Esophagus squamous epithelium (tissue), 5 donors: ENCODE measurements at places on chromosomes 2 and 18. TPM values are rescaled to one million over a fixed set of nuclear protein-coding genes. Genes with fewer than 3 reads are reported as not detected.

DNA sequence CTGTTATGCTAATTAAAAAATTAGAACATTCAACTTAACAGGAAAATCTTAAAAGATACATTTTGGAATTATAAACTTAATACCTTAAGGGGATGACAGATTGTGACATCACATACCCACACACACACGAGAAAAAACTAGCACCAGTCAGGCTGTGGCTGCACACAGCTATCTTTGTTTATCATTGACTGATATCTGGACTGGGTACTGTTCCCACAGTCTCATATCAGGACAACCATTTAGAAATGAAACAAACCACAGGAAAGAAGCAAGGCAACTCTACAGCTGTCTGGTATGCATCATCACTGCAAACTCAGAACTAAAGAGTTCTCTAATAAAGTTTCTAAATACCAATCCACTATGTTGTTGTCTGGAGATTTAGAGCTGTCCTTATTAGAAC lies 210.9 kb upstream of the SMAD7 start:
- no peaks in the 10 kb centered on the region for H3K27me3 ChIP-seq
- no peaks in the 10 kb centered on the region for H3K36me3 ChIP-seq
- H3K4me3 ChIP-seq = no peak overlapping the region
- no peak overlapping the region for H3K27ac ChIP-seq
- no peak for DNase-seq
- no peaks in the 10 kb centered on the region for H3K4me1 ChIP-seq

DNA sequence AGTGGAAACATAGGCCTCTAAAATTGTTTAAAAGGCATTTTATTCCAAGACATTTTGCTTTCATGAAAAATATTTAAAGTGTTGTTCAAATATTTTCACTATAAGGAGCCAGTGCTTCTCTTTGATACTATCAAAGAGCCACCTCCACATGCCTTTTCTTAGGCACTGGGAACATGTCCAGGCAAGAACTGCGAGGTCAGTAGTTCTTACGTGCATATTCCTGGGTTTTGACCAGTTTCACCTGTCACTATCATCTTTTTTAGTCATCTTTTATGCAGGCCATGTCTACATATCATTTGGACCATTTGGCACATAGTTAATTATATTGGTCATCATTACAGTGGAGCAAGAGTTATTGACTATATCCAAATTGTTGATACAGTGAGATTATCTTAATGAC lies 195.3 kb downstream of the CCDC85A start:
- no peaks in the 10 kb centered on the region for H3K36me3 ChIP-seq
- H3K4me3 ChIP-seq = no peak overlapping the region
- H3K27me3 ChIP-seq = no peaks in the 10 kb centered on the region
- H3K27ac ChIP-seq = no peak overlapping the region
- H3K4me1 ChIP-seq = no peaks in the 10 kb centered on the region
- no peak for DNase-seq

DNA sequence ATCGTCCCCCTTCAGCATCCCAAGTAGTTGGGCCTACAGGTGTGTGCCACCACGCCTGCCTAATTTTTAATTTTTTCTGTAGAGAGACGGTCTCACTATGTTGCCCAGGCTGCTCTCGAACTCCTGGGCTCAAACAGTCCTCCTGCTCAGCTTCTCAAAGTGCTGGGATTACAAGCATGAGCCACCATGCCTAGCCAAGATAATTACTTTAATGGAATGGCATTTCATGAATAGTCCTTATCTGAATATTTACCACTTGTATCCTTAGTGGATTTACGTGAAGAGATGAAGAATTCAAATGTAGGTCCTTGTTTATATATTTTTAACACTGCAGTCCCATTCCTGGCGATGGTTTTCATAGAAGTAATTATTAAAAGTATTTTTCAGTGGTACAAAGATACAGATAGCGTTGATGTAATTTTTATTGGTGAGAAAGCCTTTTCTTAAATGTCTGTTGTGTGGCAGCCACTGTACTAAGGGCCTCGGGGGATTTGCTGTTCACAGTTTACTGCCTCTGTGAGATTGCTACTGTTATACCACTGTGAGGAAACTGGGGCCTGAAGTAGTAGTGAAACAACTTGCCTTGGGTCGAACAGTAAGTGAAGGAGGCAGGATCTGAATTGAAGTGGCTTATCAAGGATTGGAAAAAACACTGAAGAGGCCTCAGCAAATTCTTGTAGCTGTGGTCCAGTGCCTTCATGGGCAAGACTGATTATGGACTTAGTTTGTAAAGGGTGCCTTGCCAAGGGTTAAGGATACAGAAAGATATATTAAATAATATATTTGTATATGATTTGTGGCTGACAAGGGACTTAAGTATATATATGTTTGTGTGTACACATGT lies 151.2 kb downstream of the PRPF40A start:
- H3K36me3 ChIP-seq = no peaks in the 10 kb centered on the region
- no peak for DNase-seq
- no peak overlapping the region for H3K27ac ChIP-seq
- H3K4me3 ChIP-seq = no peak overlapping the region

- no peaks in the 10 kb centered on the region for H3K4me1 ChIP-seq
- no peak overlapping the region for H3K27ac ChIP-seq
- H3K4me3 ChIP-seq = no peak overlapping the region
- H3K36me3 ChIP-seq = no peaks in the 10 kb centered on the region
These were observed 155.0 kb downstream of the EIPR1 start for GRCh38 chr2:3222636-3223035.

GRCh38 chr2:134582547-134582899 lies 136.3 kb downstream of the TMEM163 start:
- no peaks in the 10 kb centered on the region for H3K27me3 ChIP-seq
- H3K27ac ChIP-seq = no peak overlapping the region
- no peaks in the 10 kb centered on the region for H3K36me3 ChIP-seq
- H3K4me3 ChIP-seq = no peak overlapping the region
- DNase-seq = no peak

GRCh38 chr2:174635015-174635593 lies 37.5 kb upstream of the WIPF1 start:
- peak overlapping the region; percentile 50 for H3K27ac ChIP-seq
- H3K36me3 ChIP-seq = no peaks in the 10 kb centered on the region
- DNase-seq = no peak
- no peak overlapping the region for H3K4me3 ChIP-seq

GRCh38 chr2:168538534-168538933 lies 82.5 kb downstream of the CERS6 start:
- no peaks in the 10 kb centered on the region for H3K27me3 ChIP-seq
- no peaks in the 10 kb centered on the region for H3K36me3 ChIP-seq
- no peak overlapping the region for H3K4me3 ChIP-seq
- H3K27ac ChIP-seq = no peak overlapping the region

- no peak overlapping the region for H3K4me3 ChIP-seq
- no peak for DNase-seq
- H3K27ac ChIP-seq = no peak overlapping the region
- H3K36me3 ChIP-seq = no peaks in the 10 kb centered on the region
These were observed 26.2 kb downstream of the STK39 start for GRCh38 chr2:168220965-168221819.

- DNase-seq = no peak
- H3K27me3 ChIP-seq = no peaks in the 10 kb centered on the region
- no peaks in the 10 kb centered on the region for H3K36me3 ChIP-seq
- H3K4me1 ChIP-seq = peaks cover 2% of the 10 kb centered on the region
These were observed 88.8 kb downstream of the VIT start for GRCh38 chr2:36785179-36785795.

DNA sequence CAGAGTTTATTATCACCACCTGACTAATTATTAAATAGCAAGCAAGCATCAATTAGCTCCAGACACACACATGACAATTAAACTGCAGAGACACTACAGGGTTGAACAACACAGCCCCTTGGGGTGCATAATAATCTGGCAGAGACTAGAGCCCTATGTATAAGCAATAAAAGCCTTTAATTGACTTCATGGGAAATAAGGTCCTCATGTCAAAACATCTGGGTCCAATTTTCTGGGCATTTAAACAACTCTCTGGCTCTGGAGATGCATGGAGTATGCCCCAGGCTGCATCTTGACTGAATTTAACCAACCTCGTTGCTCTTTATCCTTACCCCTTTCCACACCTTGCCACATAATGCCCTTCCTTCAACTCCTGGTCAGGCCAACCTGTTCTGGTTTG lies 270.7 kb upstream of the THUMPD2 start:
- H3K36me3 ChIP-seq = no peaks in the 10 kb centered on the region
- H3K27ac ChIP-seq = no peak overlapping the region
- no peak overlapping the region for H3K4me3 ChIP-seq

- H3K27ac ChIP-seq = no peak overlapping the region
- H3K4me1 ChIP-seq = no peaks in the 10 kb centered on the region
- no peaks in the 10 kb centered on the region for H3K27me3 ChIP-seq
- H3K36me3 ChIP-seq = no peaks in the 10 kb centered on the region
- no peak for DNase-seq
These were observed 248.9 kb upstream of the THUMPD2 start for GRCh38 chr2:40027968-40028367.

GRCh38 chr18:47801817-47802216 lies 128.6 kb downstream of the SMAD2 start:
- no peak overlapping the region for H3K27ac ChIP-seq
- H3K4me1 ChIP-seq = no peaks in the 10 kb centered on the region
- H3K4me3 ChIP-seq = no peak overlapping the region

DNA sequence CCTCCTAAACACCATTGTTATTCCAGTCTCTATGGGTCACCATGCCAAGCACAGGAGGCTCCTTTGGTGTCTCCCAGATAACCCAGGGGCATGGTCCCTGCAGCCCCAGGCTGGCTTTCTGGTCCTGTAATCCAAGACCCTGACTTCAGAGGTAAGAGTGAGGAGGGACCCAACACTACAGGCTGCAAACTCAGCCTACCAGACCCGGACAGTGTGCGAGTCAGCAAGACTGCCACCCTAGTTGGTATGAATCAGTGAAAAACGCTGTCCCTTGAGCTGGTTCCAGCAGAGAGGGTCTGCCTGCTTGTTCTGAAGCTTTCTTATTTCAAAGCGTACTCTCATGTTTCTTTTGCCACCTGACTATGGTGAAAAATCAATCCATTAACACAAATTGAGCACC lies 47.6 kb upstream of the ZFP36L2 start:
- no peak for DNase-seq
- H3K4me1 ChIP-seq = peaks cover 38% of the 10 kb centered on the region
- H3K36me3 ChIP-seq = no peaks in the 10 kb centered on the region
- no peaks in the 10 kb centered on the region for H3K27me3 ChIP-seq
- no peak overlapping the region for H3K27ac ChIP-seq

GRCh38 chr2:85577386-85578242 lies at the start of gene VAMP8:
Gene VAMP8, plus strand, starts transcription at chr2:85577586. Its CDS starts 61 bp downstream, at chr2:85577647.
- no peaks in the 10 kb centered on the region for H3K27me3 ChIP-seq
- no peaks in the 10 kb centered on the region for H3K36me3 ChIP-seq
- DNase-seq = no peak

- H3K4me1 ChIP-seq = peaks cover 10% of the 10 kb centered on the region
- no peak overlapping the region for H3K4me3 ChIP-seq
- no peaks in the 10 kb centered on the region for H3K27me3 ChIP-seq
- no peaks in the 10 kb centered on the region for H3K36me3 ChIP-seq
- no peak for DNase-seq
- H3K27ac ChIP-seq = no peak overlapping the region
These were observed 34.6 kb upstream of the WDR75 start for GRCh38 chr2:189406586-189407233.

DNA sequence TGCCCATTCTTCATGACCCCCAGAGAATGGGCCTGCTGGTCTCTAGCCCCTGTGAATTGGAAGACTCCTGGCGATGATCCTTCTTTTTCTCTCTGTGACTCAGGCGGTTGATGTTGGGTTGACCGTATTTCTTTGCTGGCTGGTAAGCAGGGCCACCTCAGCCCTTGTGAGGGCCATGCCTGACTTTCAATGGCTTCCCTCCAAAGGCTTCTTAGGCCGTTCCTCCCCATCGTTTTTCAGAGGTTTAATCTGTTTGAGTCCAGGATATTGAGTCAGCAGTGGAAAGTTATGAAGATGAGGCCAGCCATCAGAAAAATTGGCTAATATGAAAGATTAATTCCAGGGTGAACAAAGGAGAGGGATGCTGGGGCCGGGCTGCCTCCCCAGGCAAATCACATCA lies 13.6 kb downstream of the HPCAL1 start:
- H3K4me1 ChIP-seq = peaks cover 5% of the 10 kb centered on the region
- DNase-seq = no peak
- no peak overlapping the region for H3K4me3 ChIP-seq
- no peaks in the 10 kb centered on the region for H3K27me3 ChIP-seq

GRCh38 chr2:182229297-182229696 lies 197.5 kb downstream of the PDE1A start:
- H3K36me3 ChIP-seq = no peaks in the 10 kb centered on the region
- no peak overlapping the region for H3K4me3 ChIP-seq
- no peak overlapping the region for H3K27ac ChIP-seq

GRCh38 chr18:13101659-13102197 lies 110.6 kb downstream of the CEP192 start:
- no peak overlapping the region for H3K4me3 ChIP-seq
- H3K36me3 ChIP-seq = peaks cover 98% of the 10 kb centered on the region
- H3K27me3 ChIP-seq = no peaks in the 10 kb centered on the region
- no peak overlapping the region for H3K27ac ChIP-seq
- no peaks in the 10 kb centered on the region for H3K4me1 ChIP-seq
- DNase-seq = no peak

GRCh38 chr18:12376034-12376753 lies 833 bp downstream of the AFG3L2 start:
- peaks cover 13% of the 10 kb centered on the region for H3K4me1 ChIP-seq
- peak overlapping the region; percentile 98 for H3K27ac ChIP-seq
- H3K27me3 ChIP-seq = no peaks in the 10 kb centered on the region
- no peaks in the 10 kb centered on the region for H3K36me3 ChIP-seq
- DNase-seq = no peak

The LDAH gene
- total RNA-seq = 12.4 TPM

The AMER3 gene
- total RNA-seq = not detected

The TP53I3 gene
- total RNA-seq = 129 TPM

The OSR1 gene
- 1.8 TPM for total RNA-seq

The CNDP1 gene
- not detected for total RNA-seq
